ENCODE measurements at places on chromosomes 12 and 14.

DNA sequence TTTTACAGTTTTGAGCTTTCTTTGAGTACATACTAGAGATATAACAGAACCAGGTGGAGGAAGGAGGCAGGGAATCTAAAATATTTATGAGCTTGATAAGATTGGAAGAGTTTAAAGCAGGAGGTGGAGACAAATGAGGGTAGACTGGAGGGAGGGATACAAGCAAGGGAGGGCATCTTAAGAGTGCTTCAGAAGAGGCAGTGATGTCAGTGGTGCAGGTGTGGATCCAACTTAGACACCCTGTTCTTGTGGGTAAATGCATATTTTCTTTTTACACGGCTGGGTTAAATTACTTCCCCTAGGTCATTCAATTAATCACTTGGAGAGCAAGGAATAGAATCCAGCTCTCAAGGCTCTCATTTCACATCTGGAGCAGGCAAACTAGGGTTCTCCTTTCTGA lies 146.1 kb upstream of the LRIG3 start:
- no peak for DNase-seq

GRCh38 chr12:123860377-123860776 lies 98.3 kb downstream of the DNAH10 start:
- no peak for DNase-seq

GRCh38 chr14:61178226-61179060 lies 102.7 kb downstream of the TMEM30B start:
- DNase-seq = peak; percentile 41

- DNase-seq = no peak
Observed at GRCh38 chr12:988646-989045, 2.4 kb upstream of the ERC1 start.

- no peak for DNase-seq
Observed at GRCh38 chr14:60175255-60175902, 10.2 kb upstream of the DHRS7 start.

GRCh38 chr12:75850721-75851462 lies 180.7 kb downstream of the PHLDA1 start:
- DNase-seq = no peak

DNA sequence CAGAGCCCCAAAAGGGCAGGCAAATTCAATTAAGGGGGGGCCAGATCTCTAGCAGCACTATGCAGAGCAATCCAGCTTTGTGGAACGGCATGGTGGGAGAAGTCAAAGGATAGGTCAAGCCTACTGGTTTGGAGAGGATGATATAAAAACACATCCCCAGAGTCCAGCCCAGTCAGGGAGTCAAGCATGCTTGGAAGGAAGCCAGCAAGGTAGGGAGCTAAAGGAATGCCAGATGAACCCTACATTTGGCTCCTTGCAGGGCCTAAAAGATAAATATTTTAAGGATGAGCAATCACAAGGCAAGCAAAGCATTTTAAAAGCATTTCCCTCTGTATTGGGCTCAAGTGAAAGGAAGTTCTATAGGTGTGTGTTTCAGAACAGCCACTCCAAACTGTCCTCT lies 21.4 kb downstream of the KCTD10 start:
- DNase-seq = no peak

DNA sequence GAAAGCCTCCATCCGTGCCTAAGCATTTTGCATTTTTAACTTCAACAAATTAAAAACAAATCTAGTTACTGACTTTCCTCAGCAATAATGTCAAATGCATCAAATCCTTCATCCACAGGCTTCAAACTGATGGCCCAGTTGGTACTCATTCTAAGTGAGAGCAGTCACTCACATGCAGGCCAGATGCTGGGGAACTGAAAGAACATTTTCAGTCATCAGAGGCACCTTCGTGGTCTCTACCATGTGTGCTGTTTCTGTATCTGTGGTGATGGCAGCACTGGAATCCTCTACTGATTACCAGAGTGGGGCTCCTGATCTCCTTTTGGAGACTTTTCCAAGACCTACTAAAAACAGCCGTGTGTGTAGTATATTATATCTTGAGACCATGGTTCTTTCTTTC lies 145.2 kb downstream of the PRIMA1 start:
- no peak for DNase-seq

- peak; percentile 27 for DNase-seq
Observed at GRCh38 chr12:105279460-105280056, 43.6 kb upstream of the APPL2 start.

DNA sequence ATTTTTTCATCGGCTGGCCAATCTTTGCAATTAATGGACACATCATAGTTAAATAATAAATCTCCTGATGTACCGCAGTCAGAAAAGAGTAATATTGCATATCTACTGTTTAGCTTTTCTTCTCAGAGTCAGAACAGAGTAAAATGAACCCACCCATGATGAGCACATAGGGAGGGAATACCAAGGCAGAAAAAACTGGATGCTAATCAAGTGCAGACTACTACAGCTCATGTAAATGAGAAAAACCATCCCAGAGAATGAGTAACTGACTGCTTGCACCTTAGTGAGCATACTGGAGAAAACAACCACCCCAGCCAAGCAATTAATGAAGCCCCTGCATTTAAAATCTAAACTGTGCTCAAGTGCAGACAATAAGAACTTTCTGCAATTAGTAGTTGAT lies 483.7 kb downstream of the MDGA2 start:
- DNase-seq = no peak

DNA sequence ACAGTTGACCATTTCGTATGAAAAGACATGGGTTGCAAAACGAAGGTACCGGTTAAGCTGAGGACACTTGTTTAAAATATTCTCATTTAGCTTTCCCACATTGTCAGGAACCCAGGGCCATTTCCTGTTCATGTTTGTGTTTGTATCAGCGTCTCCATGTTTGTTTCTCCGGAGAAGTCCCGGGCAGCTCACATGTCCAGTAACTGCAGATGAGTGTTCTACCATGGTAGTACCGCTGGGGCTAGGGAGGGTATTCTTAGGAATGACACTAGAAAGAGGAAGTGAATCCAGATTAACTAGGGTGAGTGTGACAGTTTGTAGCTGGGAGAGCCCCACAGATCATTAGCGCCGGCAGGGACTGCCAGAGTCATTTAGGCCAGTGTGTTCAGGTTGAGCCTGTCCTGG lies 50.0 kb upstream of the EVL start:
- DNase-seq = no peak

- DNase-seq = no peak
Observed at GRCh38 chr12:22399464-22400180, 65.1 kb upstream of the ST8SIA1 start.

- no peak for DNase-seq
Observed at GRCh38 chr14:92450351-92451070, 63.1 kb upstream of the RIN3 start.

DNA sequence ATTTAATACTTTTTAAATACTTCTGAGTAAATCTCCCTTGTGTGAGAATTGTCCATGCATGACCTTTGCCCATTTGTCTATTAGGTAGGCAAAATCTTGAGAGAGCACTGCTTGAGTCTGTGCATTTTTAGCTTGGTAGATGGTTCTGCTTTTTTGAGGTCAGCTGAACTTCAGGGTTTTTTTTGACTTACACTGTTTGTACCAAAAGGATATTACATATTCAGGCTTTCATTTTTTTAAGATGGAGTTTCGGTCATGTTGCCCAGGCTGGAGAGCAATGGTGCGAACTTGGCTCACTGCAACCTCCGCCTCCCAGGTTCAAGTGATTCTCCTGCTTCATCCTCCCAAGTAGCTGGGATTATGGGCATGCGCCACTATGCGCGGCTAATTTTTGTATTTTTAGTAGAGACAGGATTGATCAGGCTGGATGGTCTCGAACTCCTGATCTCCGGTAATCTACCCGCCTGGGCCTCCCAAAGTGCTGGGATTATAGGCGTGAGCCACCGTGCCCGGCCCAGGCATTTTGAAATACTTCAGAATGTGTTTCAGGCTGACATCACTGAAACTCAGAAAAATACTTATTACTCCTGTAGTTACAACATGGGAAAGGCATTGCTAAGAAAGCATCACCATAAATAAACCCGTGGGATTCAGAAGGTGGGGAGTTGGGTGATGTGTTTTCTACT lies 11.1 kb downstream of the RASSF3 start:
- DNase-seq = no peak

- no peak for DNase-seq
Observed at GRCh38 chr12:2011643-2012607, 7.7 kb upstream of the DCP1B start.

DNA sequence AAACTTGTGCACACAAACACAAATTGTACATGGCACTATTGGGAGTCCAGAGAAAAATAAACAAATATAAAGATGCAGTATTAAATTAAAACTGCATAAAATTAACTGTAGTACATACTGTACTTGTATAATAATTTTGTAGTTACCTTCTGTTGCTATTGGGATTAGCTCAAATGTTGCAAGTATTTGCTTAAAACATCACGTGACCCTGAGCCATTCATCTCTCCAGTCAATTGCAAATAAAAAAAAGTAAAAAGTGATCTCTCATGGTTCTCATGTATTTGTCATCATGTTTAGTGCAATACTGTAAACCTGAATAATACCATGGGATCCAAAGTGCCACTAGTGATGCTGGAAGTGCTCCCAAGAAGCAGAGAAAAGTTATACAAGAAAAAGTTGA lies 88.1 kb upstream of the NAV3 start:
- no peak for DNase-seq

DNA sequence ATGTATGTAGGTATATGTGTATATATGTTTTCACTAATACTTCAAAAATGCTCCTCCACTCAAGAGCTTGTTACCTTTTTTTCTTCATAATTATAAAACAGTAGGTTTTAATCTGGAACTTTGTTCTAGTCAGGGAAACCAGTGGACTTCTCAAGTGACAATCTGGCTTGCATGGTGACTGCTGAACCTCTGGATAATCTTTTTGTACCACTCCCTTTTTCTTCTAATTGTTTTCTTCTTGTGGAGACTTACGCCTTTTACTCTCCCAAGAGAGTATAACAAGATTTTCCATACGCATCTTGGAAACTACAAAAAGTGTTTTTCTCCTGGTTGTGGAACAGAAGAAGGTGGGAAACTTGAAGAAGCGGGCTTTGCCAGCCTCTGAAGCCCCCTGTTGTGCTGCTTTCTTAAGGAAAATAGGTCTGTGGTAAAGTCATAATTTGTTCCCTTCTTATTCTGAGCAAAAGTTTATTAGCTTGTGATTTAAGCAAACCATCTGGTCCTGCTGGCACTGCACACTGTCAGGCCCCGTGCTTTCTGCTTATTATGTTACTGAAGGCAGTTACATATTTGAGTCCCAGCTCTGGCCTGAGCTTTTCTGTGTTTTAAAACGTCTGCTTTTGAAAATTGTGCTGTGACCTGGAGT lies 291.8 kb downstream of the ERC1 start:
- DNase-seq = peak; percentile 41

GRCh38 chr12:91074154-91074709 lies 16.4 kb upstream of the KERA start:
- DNase-seq = no peak

DNA sequence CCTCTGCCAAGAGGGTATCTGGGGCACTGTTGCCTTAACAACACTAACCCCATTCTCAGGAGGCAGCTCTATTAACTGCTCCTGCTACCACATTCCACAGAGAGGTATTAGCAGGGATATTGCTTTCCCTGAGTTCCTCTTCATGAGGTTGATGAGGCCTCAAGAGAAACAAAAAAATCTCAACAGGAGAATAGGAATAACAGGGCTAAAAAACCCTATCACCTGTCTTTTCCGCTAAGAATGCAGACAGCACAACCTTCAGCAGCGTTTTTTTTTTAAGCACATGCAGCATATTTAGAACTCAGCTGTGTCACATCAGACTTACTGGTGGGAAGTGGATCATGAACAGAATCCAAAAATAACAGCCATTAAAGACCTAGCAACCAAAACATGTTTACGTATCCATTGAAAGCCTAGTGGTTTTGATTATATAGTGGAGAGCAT lies 29.2 kb downstream of the ATF7 start:
- no peak for DNase-seq

- no peak for DNase-seq
Observed at GRCh38 chr14:95519699-95520098, 3.2 kb upstream of the SYNE3 start.

DNA sequence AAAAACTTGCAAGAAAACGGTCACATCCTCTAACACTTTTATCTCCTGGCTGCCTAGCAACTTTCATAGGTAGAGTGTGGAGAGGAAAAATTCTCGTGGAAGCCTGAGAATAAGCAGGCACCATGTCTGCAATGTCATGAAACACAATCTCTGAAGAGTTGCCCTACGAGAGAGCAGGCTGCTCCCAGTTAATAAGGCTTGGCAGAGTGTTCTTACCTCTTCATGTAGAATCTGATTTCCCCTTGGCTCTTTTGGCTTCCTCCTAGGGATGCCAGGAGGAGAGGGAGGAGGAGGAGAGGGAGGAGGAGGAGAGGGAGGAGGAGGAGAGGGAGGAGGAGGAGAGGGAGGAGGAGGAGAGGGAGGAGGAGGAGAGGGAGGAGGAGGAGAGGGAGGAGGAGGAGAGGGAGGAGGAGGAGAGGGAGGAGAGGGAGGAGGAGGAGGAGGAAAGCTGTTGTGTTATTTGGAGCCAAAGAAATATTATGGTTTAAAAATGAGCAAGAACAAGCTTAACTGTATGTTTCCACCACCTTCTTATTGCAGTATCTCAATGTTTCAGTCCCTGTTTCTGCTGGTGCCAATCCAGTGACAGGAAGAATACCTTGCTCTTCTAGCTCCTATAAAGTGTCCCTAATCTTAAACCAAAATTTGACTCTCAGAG lies 52.9 kb downstream of the EGLN3 start:
- no peak for DNase-seq

- no peak for DNase-seq
Observed at GRCh38 chr12:69342421-69342820, 5.8 kb upstream of the LYZ start.

- no peak for DNase-seq
Observed at GRCh38 chr14:23828616-23829015, 125.0 kb upstream of the DHRS4 start.

DNA sequence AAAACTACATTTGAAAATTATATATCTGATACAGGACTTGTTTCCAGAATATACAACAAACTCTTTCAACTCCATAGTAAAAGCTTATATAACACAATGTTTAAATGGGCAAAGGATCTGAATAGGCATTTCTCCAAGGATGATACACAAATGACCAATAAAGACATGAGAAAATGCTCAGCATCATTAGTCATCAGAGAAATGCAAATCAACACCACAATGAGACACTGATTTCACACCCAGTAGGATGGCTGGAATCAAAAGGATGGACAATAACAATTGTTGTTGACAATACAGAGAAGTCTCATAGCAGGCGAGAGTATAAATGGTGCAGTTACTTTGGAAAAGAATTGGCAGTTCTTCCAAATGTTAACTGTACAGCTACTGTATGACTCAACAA lies 394.9 kb downstream of the BCL11B start:
- DNase-seq = no peak
